ENCODE measurements at places on chromosomes 13 and 19.
A peak's percentile ranks its signal among the peaks of the same experiment; 100 is the strongest.

GRCh38 chr19:6577476-6578125, 13.3 kb downstream of the CD70 start:
- DNase-seq = no peak

DNA sequence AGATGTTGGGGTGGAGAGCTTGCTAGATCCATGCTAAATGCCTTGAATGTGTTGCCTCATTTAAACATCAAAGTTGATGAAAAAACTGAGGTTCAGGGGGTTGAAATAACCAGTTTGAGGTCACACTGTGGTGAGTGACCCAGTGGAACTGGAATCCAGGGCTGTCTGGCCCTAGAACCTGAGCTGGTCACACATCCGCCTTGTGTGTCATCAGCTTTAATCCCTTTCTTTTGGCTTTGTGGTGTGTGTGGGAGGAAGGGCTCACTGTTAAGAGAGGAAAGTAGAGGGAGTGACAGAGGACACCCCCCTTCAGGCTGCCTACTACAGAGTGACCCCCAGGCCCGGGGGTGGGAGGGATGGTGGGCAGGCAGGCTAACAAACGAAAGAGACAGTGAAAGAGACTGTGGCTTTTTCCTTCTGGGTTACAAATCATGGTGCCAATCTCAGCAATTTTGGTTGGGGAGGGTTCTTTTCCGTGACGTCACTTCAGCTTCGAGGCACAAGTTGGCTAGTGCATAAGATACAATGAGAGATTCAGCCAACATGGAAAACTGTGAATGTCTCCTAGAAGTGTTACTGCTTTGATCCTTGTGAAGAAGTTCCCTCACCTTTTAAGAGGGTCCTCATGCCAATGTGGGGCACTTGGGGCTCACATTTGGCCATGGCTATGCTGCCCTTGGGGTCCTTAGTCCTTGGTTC, 164.9 kb downstream of the DLEU7 start:
- DNase-seq = peak; percentile 23

GRCh38 chr13:44591316-44591715, 15.2 kb upstream of the TSC22D1 start:
- no peak for DNase-seq

DNA sequence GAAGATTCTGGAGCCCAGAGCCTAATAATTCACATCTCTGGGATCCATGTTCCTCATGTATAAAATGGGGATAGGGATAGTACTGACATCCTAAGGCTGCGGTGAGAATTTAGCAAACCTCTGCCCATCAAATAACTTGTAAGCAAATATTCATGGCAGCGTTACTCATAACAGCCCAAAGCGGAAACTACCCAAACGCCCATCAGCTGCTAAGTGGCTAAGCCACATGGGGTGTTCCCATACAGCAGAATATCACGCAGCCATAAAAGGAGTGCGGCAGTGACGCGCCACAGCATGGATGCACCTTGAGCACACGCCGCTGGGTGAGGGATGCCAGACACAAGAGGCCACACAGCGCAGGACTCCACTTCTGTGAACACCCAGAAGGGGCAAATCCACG, 19.7 kb downstream of the VRK3 start:
- no peak for DNase-seq

- no peak for DNase-seq
Measured at GRCh38 chr13:27470075-27470820, 19.9 kb upstream of the MTIF3 start.

DNA sequence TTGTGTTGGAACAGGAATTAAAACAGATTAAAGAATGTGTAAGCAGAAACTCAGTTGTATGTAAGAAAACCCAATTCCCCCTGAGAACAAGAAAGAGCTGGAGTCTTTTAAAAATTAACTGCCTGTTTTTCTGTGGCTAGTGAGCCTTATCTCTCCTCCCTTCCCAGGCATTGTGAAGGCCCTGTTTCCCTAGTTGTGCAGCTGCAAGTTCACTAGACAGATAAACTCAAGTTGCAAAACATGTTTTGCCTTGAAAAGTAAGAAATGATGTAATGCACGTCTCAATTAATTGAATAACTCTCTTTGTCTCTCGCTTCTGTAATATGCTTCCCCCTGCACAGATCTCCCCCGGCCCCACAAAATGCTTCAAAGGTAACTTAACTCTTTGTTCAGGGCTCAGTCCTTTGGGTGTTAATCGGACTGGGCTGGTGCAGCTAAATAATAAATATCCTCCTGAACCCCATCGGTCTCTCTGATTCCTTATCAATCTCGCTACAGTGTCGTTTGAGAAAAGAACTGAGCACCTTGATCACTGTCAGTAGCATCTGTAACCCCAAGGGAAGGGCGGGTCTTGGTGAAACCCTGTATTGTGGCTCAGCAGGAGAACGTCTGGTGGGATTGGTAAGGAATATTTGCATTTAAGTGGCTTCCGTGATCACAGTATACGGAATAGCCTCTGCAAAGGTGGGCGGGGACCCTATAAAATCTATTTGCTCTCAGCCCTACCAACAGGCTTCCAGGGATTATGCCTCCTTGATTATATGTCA, 1.6 kb upstream of the ZNF556 start:
- DNase-seq = no peak

DNA sequence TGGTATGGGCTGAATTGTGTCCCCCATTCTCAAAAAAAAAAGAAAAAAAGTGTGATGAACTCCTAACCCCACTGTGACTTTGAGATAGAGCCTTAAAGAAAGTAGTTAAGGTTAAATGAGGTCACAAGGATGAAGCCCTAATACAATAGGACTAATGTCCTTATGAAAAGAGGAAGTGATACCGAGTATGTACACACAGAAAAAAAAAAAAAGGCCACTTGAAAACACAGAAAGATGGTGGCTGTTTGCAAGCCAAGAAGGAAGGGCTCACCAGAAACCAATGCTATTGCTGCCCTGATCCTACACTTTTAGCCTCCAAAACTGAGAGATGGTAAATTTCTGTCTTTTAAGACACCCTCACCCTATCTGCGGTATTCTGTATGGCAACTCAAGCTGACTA, 955.6 kb downstream of the PCDH17 start:
- no peak for DNase-seq

GRCh38 chr19:53045536-53045935, 996 bp downstream of the ERVV-2 start:
- DNase-seq = no peak

GRCh38 chr13:96551546-96551945, 442.7 kb downstream of the OXGR1 start:
- DNase-seq = no peak

DNA sequence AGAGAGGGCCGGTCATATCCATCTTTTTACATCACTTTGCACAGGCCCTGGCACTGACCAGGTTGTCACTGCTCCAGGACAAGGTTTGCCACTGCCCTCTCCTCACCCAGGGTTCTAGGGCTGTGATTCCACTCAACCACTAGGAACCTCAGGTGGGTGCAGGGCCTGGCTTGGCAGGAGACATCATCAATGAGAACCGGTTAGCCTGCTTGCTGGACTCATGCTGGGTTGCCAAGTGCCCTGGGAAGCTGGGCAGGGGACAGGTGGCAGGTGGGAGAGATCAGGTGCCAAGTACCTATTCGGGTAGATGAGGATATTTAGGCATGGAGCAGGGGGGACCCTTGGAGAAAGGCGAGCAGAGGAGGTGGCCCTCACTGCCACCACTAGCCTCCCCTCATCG, 4.2 kb upstream of the CERS4 start:
- no peak for DNase-seq

GRCh38 chr13:21673539-21673788, 2.6 kb downstream of the FGF9 start:
- peak; percentile 53 for DNase-seq

DNA sequence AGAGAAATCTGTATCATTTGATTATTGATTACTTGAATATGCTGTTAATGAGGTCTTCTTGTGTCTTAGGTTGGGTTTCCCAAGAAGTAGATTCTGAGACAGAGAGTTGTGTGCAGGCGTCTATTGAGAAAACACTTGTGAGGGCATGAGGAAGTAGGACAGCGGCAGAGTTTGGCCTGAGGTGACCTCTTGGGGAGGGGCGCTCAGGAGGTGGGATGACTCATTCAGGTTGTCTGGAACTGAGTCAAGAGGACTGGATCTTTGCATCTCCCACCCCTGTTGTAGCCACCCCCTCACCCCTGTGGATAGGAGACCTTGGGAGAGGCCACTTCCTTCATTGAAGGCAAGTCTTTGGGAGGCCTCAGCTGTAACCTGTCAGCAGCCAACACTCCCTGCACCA, 35.2 kb upstream of the WDFY2 start:
- DNase-seq = no peak

GRCh38 chr13:61396121-61396520, 19.5 kb downstream of the PCDH20 start:
- DNase-seq = no peak

- no peak for DNase-seq
Measured at GRCh38 chr19:14718522-14719116, 28.8 kb downstream of the ZNF333 start.

- no peak for DNase-seq
Measured at GRCh38 chr13:44464471-44464870, 90.8 kb downstream of the SERP2 start.

DNA sequence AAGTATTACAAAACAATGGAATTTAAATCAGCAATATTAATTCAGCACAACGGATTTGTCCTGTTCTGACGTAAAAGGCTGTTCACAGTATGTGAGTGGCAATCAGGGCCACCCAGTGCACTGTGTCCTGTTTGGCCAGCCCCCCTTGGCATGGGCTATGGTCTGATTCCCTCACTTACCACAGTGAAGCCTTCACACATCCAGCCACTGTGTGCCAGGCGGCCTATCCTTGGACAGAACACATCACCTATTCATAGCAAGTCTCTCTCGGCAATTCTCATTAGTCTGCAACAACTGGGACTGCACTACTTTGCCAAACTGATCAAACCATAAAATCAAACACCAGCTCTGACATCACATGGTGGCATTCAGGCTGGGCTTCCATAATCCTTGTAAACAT, 221.5 kb upstream of the TSHZ3 start:
- DNase-seq = no peak

GRCh38 chr19:1491849-1492170, 829 bp downstream of the REEP6 start:
- DNase-seq = no peak

DNA sequence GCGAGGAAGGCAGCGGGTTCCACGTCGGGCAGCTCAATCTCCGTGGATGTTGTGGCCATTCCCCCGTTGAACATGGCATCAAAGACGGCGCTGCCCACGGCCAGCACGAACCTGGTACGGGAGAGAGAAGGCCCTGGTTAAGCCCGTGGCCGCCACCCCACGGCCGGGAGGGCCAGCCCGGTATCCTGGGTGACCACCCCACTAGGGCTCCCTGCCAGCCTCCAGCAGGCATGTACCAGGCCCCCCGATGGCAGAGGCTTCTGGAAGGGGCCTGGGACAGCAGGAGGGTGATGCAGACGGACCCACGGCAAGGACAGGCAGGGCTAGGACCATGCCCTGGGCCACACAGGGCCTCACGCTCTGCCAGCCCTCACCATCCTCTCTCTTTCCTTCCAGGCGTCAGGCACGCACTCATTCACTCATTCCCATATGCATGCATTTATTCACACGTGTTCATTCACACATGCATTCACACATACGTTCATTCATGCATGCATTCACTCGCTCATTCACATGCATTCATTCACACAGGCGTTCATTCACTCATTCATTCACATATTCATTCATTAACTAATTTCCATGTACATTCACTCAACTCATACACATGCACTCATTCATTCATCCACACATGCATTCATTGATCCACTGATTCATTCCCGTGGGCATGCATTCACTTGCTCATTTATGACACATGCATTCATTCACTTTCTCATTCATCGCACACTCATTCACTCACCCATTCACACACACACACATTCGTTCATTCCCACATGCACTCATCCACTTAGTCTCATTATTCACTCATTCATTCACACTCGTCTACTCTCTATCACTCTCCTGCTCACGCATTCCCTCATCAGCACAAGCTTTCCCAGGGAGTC, 17.9 kb downstream of the BTBD2 start:
- no peak for DNase-seq

GRCh38 chr13:109719962-109720646, 66.3 kb downstream of the IRS2 start:
- no peak for DNase-seq

DNA sequence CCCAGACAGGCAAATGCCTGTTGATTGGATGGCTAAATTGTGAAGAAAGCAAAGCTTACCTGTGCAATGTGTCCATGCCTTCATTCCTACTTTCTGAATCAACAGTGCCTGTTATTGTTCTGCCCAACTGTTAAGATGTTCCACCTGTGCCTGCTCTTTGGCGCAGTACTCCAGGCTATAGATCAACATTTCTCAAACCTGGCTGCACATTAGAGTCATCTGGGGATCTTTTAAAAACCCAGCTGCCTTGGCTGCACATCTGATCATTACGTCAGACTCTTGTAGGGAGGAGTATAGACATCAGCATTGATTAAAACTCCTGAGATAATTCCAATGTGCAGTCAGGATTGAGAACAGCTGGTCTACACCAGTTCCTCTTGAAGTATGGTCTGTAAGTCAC, 16.2 kb upstream of the CPB2 start:
- DNase-seq = no peak

DNA sequence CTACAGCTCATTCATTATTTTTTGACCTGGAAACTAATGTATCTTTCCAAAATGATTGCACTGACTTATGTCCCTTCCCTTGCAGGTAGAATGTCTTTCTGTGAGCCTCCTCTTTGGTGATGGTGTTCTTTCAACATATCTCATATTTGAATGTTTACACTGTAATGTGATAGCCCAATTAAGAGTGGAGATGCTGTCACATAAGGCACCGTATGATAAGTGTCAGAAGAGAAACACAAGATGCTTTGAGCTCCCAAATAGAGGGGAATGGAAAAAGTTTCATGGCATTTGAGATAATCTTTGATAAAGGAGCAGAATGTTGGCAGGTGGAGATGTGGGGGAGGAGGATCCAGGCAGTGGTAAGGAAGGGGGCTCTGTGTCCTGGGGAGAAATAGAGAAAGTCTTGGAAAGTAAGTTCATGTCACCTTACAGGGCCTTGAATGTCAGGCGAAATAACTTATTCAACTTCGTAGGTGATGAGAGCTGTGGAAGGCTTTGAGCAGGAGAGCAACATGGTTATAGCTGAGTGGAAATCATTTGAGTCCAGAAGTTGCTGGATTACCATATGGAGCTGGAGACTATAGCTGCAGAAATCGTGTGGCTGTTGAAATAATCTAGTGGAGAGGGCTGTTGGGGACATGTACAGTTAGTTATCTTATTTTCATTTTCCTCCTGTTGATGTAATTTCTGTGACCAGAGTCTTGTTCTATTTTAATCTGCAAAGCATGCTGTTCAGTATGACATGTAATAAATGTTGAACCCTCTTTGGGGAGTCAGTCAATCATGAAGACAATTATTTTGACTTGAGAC, 10.3 kb upstream of the RNF113B start:
- no peak for DNase-seq

DNA sequence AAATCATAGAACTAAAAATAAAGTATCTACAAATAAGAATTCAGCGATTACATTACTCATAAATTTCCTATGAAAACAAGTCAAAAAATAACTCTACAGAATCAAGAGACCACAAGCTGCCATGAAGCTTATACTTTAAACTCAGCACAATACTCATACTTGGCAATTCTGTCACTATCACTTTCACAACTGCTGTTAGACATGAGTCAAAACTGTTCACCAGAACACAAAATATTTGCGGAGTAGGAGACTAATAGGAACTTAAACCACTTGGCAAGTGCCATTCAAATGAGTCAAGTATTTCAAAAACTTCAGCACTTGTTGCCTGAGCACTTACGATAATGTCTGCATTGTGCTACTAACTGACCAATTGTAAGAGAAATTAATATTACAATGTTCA, 387.8 kb upstream of the GPC6 start:
- DNase-seq = peak; percentile 35

- DNase-seq = no peak
Measured at GRCh38 chr13:53075356-53076041, 46.9 kb downstream of the OLFM4 start.

All from H54 (cell line).